ENCODE measurements at places on chromosomes 2 and 18.

- DNase-seq: peak; percentile 46
Measured at GRCh38 chr18:46481048-46481846, 175.8 kb downstream of the LOXHD1 start.

DNA sequence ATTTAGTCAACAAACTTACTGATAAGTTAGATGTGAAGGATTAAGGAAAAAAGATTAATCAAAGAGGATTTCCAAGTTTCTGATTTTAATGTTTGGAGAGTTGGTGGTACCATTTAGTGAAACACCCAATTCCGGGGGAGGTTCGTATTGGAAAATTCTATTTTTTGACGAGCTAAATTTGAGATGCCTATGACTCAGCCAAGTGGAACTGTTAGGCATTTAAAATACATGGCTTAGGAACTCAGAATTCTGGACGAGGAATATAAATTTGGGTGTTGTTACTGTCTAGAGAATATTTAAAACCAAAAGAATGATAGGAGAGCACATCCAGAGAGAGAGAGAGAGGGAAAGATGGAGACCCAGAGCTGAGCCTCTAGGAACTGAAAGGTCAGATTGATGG lies 103.6 kb downstream of the TMX3 start:
- DNase-seq: no peak

DNA sequence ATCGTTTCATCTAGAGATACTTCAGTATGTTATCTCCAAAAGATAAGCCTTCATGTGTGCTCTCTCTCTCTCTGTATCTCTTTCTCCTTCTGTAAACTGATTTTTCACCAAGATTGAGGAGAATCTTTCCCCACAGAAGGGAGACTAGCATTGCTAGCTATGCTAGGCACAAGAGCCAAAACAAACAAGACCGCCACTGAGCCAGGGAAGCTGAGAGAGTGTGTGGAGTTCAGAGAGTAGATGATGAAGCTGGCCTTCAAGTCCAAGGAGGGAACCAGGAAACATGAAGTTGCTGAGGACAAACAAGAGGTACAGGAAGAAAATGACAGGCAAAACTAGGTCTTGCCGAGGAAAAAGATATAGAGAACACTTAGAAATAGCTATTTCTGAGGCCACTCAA lies 23.4 kb downstream of the DAPL1 start:
- DNase-seq: no peak

- no peak for DNase-seq
Measured at GRCh38 chr18:70380915-70381896, 92.4 kb downstream of the SOCS6 start.

DNA sequence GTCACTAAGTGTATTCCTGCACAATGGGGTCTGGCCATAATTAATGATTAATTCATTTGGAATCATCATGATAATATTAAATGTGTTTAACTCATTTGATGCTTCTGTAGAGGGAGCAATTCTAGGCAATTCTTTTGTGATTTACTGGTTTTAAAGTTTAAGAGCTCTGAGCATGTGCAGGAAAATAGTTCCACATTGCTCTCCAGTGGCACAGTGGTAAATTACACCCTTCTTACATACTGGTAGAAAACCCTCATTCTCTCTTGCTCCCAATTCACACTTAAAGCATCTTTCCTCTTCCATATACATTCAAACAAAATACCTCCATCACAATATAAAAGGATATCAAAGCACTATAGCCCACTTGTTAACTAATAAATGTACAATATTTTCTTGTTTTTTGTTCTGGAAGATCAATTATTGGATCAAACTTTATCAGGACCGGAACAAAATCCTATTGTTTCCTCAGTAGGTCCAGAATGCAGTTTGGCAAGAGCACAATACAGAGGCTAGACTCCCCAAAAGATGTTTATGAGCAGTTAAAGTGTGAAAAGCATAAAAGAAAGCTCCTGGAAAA lies 844.3 kb downstream of the MBD2 start:
- no peak for DNase-seq

DNA sequence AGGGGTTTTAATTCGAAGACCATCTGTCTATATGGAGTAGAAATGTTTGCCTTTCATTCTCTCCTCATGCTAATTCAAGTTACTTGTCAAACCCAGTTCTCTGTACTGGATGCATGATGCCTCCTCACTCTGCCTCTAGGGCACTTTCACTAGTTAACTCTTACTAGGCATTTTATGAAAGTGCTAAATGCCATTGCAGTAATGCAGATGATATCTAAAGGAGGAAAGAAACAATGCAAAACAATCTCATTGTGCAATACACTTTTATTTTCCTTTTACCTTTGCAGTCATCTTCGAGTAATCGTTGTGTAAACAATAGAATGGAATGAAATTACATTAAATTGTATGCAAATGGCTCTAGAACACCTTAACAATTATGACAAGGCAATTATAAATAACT lies 293.6 kb downstream of the STK39 start:
- DNase-seq: no peak

- no peak for DNase-seq
Measured at GRCh38 chr2:201880579-201880978, 74.2 kb downstream of the CDK15 start.

DNA sequence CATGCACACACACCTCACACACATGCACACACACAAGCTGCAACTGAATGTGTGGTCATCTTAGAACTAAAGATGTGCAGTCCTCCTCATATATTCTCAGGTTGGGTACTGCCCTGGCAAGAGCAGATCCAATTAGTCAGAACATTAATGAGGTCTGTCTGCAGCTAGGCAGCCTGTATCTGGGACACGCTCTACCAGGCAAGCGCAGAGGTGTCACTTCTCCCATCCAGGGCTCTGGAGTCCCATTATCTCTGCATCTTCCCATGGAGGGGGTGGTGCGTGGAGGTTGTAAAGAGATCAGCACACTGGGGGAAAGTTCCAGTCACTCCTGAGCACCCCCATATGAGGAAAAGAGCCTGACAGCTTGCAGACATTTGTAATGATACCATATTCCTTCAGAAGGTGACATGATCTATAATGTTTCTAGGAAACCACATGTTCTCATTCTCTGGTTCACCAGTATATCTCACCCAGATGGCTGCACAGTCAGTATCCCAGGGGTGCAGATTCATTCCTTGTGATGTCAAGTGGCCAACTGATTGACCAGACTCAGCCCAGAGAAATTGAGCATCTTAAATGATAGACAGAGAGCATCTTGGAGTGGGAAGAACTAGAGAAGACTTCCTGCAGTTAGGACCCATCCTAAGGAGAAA lies 95.4 kb downstream of the RTN4 start:
- no peak for DNase-seq

- DNase-seq: no peak
Measured at GRCh38 chr2:36798724-36799123, 102.2 kb downstream of the VIT start.

All from activated T-cell treated with anti-CD3 and anti-CD28 coated beads, Interleukin-2, amount 50 U/mL, for 72 hours (primary cell).